ENCODE measurements at places on chromosomes 11 and 22. TPM values are rescaled to one million over a fixed set of nuclear protein-coding genes. Genes with fewer than 3 reads are reported as not detected.

- DNase-seq = no peak
Observed at GRCh38 chr11:62823677-62824076, 8.2 kb downstream of the STX5 start.

GRCh38 chr11:36485298-36486002 is 24.6 kb downstream of the TRAF6 start:
- no peak for DNase-seq

- DNase-seq = no peak
Observed at GRCh38 chr22:50437511-50438304, 37.1 kb downstream of the SBF1 start.

Gene CRYBA4
- not detected for polyA plus RNA-seq

Data from left renal pelvis (tissue), 4 donors.